Kidney (tissue), 22 donors: ENCODE measurements at places on chromosomes 11 and 22. TPM values are rescaled to one million over a fixed set of nuclear protein-coding genes. Genes with fewer than 3 reads are reported as not detected.
A peak's percentile ranks its signal among the peaks of the same experiment; 100 is the strongest.

Gene RGL4
- 0.60 TPM for total RNA-seq

Gene JAML
- total RNA-seq = 17.1 TPM

Gene TIMP3
- 818 TPM for total RNA-seq

Gene C11orf91
- total RNA-seq = not detected

Gene CERK
- 28.2 TPM for total RNA-seq

Gene SHANK2
- total RNA-seq = 57.8 TPM

Gene KRTAP5-10
- total RNA-seq = not detected

Gene SLC22A12
- total RNA-seq = 5.3 TPM

DNA sequence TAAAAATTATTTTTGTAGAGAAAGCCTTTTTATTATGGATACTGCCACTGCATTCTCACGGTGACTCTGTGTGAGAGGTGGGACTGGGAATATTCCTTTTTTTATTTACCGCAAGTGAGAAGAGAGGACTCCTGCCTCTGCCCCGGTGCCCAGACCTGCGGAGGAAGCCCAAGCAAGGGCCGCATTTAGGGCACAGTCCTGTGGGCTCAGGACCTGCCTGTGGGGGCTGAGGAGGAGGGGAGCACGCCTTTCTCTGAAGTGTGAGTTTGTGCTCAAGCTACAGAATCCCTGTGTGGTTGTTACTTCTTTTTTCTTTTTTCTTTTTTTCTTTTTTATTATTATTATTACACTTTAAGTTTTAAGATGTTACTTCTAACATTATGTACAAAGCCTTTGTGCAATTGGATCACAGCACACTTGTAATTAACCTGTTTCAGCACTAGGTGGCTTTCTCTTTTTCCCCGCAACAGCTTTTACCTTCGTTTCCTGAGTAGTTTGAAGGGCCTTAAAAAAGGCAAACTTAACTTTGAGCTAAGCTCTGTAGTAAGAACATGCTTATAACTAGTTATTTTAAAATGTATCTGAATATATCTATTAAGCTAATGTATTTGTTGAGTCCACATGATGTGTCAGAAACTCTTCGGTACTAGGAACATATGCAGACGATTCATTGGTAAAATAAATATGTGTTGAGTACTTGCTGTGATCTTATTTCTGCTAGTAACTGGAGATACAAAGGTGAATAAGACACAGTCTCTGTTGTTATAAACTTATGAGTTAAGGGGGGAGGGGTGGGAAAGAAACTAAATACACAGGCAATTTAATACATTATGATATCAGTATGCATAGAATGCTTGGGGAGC lies 18.3 kb downstream of the AMOTL1 start:
- no peak for DNase-seq

GRCh38 chr11:65316227-65317024 lies 1.8 kb downstream of the CDC42EP2 start:
- DNase-seq = no peak

GRCh38 chr22:33883561-33883960 lies 36.7 kb downstream of the LARGE1 start:
- no peak for DNase-seq

DNA sequence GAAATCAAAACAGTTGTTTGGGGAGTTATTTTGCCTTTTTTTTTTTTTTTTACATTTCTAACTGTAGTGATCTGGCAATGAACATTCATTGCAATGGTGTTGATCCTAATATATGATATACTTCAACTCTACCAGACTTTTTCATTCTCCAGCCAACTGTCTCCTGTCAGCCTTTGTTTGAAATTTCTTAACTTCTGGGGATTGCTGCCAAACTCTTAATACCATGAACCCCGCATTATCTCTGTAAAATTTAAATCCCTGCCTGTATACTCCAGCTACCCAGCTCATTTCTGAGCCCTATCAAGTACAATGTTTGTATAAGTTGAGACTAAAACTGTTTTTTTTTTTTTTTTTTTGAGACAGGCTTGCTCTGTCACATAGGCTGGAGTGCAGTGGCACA lies 280.7 kb downstream of the TTC28 start:
- DNase-seq = peak; percentile 37

DNA sequence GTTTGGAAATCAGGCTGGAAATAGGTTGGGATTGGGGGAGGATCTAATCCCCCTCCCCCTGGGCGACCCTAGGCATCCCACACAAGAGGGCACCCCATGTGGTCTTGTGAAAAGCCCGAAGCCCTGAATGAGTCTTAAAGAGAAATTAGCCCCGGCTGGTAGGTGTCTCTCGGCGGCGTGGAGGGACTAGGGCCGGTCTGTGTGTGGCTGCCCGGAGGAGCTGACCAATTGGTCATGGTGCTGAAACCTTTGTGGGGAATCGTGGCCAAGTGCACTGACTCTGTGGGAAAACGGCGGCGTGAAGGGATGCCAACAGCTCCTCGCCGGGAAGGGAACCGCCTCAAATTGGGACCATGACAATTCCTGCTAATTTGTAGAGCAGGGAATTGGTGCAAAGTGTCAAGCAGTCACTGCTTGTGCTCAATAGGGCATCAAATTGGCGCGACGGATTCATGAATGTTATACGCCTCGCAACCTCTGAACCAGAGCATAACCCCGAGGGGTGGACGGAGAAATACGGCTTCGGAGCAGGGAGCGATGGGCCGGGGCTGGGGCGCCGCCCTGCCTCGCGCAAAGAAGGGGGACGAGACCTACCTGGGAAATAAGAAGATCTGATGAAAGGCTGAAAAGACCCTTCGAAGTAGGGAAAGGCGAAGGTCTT lies 1.5 kb downstream of the DBX1 start:
- peak; percentile 95 for DNase-seq

GRCh38 chr11:95922536-95923438 lies 1.1 kb downstream of the MTMR2 start:
- DNase-seq = peak; percentile 39

DNA sequence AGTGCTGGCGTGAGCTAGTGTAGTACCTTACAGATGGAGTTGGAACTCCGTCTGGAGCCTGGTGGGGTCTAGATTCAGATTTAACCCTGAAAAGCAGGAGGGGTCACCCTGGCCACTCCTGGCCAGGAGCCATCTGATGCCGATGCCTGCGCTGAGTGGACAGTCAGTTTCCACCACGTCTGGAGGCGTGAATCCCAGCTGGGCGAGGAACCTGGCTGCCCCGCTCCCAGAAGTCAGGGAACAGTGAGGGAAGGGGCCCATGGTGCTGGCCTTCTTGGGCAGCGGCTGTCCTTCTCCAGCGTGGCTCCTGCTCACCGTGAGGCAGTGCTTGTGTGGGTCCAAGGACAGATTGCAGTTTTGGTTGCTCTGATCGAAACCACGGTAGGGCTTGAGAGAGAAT lies 76.3 kb downstream of the PARVB start:
- no peak for DNase-seq

GRCh38 chr11:87013912-87014825 lies 23.6 kb upstream of the TMEM135 start:
- peak; percentile 19 for DNase-seq
